ENCODE measurements at places on chromosomes 7 and 10.

- H3K4me1 ChIP-seq = no peaks in the 10 kb centered on the region
- no peaks in the 10 kb centered on the region for H3K27me3 ChIP-seq
- no peak overlapping the region for H3K4me3 ChIP-seq
- DNase-seq = peak; percentile 78
Observed at GRCh38 chr10:27832826-27833225, 87.2 kb upstream of the MKX start.

- no peaks in the 10 kb centered on the region for H3K4me1 ChIP-seq
- no peaks in the 10 kb centered on the region for H3K27me3 ChIP-seq
- no peak overlapping the region for H3K27ac ChIP-seq
Observed at GRCh38 chr10:113735913-113736312, 15.6 kb upstream of the PLEKHS1 start.

DNA sequence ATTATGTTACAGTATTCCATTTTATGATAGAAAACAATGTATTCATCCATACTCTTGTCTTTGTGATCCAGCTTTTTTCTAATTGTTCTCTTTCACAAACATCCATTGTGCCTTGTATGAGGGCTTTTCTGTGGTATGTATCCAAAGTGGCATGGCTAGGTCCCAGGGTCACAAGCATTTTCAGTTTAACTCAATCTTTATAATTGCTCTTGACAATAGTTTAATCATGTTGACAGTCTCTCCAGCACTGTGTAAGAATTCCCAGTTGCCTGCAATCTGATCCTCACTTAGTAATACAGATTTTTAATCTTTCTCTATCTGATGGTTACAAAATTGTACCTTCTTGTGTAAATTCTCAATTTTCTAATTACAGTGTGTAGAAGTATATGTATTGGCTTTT, 533.4 kb downstream of the NEBL start:
- H3K27me3 ChIP-seq = no peaks in the 10 kb centered on the region
- H3K36me3 ChIP-seq = no peaks in the 10 kb centered on the region
- H3K27ac ChIP-seq = no peak overlapping the region
- no peak overlapping the region for H3K4me3 ChIP-seq
- no peaks in the 10 kb centered on the region for H3K4me1 ChIP-seq

DNA sequence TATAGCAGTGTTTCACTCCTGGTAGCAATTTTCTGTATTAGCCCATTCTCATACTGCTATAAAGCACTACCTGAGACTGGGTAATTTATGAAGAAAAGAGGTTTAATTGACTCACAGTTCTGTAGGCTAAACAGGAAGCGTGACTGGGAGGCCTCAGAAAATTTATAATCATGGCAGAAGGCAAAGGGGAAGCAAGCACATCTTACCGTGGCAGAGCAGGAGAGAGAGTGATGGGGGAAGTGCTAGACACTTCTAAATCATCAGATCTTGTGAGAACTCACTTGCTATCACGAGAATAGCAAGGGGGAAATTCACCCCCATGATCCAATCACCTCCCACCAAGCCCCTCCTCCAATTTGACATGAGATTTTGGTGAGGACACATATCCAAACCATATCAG, 131.6 kb upstream of the EFCAB10 start:
- no peaks in the 10 kb centered on the region for H3K4me1 ChIP-seq
- H3K36me3 ChIP-seq = peaks cover 4% of the 10 kb centered on the region
- DNase-seq = no peak
- no peak overlapping the region for H3K27ac ChIP-seq
- no peak overlapping the region for H3K4me3 ChIP-seq
- H3K27me3 ChIP-seq = no peaks in the 10 kb centered on the region

DNA sequence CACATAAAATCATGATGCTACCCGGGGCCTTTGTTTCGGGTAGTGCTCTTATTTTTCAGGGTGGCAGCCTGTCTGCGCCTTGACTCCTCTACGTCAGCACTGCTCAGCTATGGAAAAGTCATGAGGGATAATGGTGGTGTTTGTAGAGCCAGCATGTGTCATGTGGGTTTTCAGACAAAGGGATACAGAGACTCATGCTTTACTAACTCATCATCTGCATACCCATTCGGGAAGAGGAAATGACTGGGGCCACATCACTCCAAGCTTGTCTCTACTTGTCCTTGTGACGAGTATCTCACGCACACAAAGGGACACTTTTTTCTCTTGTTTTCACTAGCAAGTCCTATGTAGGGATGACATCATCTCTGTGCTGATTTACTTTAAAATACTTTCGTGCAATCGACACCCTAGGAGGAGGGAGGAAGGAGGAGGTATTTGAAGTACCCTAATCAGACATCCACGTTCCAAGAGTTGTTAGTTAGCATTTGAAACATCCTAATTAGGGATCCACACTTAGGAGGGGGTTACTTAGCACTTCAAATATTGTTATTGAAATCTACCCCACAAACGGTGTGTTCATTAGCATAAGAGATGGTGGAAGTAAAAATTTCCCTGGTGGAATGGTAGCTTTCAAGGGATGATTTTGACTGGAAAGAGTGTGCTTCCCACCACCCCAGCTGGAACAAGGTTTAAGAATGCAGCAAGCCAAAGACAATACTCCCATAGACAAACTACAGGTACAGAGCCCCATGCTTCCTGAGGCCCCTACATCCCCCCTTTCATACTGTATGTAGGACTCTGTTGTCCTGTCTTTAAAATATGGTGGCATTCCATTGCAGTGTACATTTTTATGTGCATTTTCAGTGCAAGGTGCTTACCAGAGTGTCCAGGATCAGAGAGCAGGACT, 52.0 kb downstream of the THNSL1 start:
- no peaks in the 10 kb centered on the region for H3K27me3 ChIP-seq
- no peak overlapping the region for H3K27ac ChIP-seq
- no peak overlapping the region for H3K4me3 ChIP-seq
- no peaks in the 10 kb centered on the region for H3K4me1 ChIP-seq

GRCh38 chr7:102395592-102395872, 631 bp upstream of the PRKRIP1 start:
- peaks cover 7% of the 10 kb centered on the region for H3K4me1 ChIP-seq
- H3K27me3 ChIP-seq = no peaks in the 10 kb centered on the region
- peak overlapping the region; percentile 94 for H3K4me3 ChIP-seq
- peak overlapping the region; percentile 88 for H3K27ac ChIP-seq

DNA sequence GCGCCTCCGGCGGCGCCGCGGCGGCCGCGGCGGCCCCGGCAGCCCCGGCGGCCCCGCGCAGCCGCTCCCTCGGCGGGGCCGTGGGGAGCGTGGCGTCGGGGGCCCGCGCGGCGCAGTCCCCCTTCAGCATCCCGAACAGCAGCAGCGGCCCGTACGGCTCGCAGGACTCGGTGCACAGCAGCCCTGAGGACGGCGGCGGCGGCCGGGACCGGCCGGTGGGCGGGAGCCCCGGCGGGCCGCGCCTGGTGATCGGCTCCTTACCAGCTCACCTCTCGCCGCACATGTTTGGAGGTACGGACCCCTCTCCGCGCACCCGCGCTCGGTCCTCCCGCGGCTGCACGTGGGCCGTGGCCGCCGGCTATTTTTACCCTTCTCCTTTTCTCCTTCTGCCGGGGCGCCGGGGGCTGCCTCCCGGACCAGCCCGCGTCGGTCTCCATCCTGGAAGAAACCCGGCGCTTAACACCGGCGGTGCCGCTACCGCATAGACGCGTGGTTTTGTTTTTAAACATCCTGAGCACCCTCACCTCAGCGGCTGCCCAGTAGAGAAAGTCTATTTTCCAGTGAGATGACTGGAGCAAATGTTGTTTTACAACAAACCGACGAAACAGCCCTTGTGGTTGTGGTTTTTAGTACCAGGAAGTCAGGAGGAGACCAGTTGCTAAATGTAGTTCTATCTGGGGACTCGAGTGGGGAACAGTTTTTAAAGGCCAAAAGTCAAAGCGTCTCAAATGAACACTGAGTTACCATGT, 1.3 kb downstream of the ZNRF2 start:
- H3K27ac ChIP-seq = peak overlapping the region; percentile 94
- H3K4me1 ChIP-seq = peaks cover 4% of the 10 kb centered on the region
- H3K27me3 ChIP-seq = no peaks in the 10 kb centered on the region
- peak; percentile 61 for DNase-seq
- peak overlapping the region; percentile 56 for H3K4me3 ChIP-seq

DNA sequence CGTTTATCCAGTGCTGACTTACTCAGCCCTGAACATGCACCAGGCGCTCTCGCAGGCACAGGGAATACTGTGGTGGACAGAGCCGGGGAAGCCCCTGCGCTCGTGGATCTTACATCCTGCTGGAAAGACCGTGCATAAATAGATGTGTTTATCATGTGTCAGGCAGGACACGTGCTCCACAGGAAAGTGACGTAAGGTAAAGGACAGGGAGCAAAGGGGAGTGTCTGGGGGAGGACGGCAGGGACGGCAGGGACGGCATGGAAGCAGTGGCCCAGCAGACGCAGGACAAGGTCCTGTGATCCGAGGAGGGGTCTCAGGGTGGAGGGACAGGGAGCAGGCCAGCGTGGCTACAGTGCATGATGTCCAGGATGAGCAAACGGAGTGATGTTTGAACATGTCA, 410.5 kb downstream of the PAXIP1 start:
- DNase-seq = peak; percentile 75
- no peak overlapping the region for H3K4me3 ChIP-seq
- H3K36me3 ChIP-seq = no peaks in the 10 kb centered on the region
- peaks cover 23% of the 10 kb centered on the region for H3K4me1 ChIP-seq
- peak overlapping the region; percentile 44 for H3K27ac ChIP-seq
